ENCODE measurements at places on chromosomes 1 and 21.

GRCh38 chr21:34352556-34352955, 11.2 kb upstream of the KCNE2 start:
- no peak for DNase-seq

GRCh38 chr1:83769072-83769471, 229.9 kb downstream of the TTLL7 start:
- no peak for DNase-seq

DNA sequence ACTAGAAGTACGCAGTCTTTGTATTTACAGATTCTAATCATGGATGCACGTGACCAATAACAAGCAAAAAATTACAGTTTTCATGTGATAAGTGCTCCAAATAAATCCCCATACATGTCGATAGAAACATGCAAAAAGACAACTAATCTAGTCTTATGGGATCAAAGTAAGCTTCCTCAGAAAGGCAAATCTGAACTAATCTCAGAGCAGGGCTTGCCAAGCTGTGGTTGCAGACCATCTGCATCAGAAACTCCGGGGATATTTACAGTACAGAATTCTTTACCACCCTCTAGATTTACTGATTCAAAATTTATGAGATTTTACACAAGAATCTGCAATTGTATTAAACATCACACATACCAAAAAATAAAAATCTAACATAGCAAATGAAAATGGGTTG, 1435.5 kb downstream of the MRPL39 start:
- DNase-seq = no peak

GRCh38 chr1:234745844-234746797, 136.1 kb upstream of the IRF2BP2 start:
- no peak for DNase-seq

DNA sequence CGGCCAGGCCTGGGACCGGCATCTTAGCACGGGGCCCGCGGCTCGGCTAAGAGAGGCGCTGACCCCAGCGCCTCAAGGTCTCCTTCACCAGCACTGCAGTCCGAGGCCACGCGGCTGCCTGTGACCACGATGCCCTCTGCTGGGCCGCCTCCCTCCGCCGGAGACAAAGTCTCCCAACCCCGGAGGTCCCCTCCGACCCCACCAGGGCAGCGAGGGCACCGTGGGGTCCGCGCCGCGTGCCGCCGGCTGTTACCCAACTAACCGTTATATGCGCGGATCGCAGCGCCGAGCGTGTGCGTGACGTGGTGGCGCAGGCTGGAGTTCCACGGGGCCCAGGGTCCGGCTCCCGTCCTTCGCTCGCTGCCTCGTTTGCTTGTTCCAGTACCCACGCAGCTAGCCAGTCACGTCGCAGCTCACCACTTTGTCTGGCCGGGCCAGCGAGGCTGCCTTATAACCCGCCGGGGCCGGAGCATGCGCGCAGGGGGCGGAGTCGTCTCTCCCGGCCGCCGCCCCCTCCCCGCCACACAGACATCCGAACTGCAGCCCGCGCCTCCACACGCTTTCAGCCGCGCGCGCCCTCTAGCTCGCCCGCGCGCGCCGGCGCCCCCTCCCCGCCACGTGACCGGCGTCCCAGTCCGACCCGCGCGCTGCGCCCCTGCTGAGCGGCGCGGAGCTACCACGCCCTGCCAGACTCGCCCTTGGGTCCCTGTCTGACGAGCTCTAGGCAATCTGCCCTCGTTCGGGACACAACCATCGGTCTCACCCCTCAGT, at the start of gene SLC16A1:
Gene SLC16A1 (minus strand): TSS at position 424 of the 771 bp plus-strand sequence. CDS start 26,888 bp downstream, outside the sequence.
- DNase-seq = peak; percentile 84

DNA sequence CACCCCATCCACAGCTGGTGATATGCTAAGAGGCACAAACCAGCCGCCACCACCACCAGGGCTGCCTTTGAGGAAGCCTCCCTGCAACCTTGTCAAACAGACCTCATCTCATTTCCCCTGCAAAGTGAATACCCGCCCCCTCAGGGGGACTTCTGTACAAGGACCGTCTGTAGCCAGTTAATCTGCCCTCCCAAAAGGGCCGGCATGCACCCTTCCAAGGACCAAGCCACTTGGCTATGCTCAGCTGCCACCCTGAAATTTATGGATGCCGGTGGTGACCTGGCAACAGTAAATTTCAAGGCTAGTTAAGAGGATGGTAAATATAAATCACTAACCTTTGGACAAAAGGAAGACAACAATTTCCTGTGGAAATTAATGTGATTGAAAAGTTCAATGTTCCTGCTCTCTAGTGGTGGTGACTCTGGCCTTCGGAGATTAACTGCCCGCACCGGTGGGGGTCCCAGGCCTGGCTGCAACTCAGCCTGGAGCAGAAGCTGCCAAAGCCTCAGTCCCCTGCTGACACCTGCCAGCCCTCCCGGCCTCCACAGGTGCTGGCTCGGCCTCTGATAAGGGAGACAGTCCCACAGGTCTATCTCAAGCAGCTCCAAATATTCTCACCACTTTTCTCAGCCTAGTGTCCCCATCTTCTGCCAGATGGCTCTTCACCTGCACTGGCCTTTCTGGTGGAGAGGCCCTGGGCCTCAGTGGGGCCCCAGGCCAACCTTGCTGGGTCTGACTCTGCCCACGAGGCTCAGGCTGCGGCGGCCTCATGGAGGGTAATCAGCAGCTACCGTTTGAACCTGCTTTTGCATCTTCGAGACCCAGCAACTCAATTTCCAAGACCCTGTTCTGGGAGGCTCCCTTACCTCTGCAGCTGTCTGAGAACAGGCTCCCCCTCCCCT, 12.2 kb downstream of the TMEM53 start:
- no peak for DNase-seq

GRCh38 chr1:8093221-8093980, 67.3 kb upstream of the ERRFI1 start:
- no peak for DNase-seq
